ENCODE measurements at places on chromosomes 3 and 15.

DNA sequence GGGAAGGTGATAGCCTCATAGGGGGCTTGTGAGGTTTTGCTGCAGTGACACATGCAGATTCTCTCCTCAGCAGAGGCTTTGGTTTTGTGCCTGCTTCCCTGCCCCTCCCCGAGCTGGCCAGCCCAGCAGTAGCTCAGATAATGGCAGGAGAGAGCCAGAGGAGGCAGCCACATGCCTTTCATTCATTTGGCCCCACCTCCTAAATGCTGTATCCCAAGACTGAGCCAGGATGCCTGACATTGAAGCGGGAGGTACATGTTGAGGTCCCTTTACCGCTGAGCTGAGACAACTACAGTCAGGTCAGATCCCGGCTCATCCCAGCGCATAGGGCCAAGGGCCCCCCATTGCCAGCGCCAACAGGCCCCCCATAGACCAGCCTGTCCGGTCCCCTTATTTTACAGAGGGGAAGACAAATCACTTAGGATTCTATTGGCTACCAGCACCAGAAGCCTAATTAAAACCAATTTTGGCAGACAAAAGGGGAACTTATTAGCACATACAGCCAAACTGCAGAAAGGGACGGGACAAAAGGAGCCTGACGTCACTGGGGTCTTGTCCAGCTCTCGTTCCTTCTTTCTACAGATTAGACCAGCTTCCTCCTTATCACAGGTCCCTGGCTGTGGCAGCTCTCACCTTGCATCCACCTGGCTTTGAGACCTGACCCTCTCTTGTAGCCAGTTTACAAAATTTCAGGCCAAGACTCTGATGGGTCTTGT is 12.1 kb upstream of the POLG start:
- no peak for DNase-seq

GRCh38 chr15:42087926-42088800 is 6.2 kb downstream of the PLA2G4D start:
- no peak for DNase-seq

DNA sequence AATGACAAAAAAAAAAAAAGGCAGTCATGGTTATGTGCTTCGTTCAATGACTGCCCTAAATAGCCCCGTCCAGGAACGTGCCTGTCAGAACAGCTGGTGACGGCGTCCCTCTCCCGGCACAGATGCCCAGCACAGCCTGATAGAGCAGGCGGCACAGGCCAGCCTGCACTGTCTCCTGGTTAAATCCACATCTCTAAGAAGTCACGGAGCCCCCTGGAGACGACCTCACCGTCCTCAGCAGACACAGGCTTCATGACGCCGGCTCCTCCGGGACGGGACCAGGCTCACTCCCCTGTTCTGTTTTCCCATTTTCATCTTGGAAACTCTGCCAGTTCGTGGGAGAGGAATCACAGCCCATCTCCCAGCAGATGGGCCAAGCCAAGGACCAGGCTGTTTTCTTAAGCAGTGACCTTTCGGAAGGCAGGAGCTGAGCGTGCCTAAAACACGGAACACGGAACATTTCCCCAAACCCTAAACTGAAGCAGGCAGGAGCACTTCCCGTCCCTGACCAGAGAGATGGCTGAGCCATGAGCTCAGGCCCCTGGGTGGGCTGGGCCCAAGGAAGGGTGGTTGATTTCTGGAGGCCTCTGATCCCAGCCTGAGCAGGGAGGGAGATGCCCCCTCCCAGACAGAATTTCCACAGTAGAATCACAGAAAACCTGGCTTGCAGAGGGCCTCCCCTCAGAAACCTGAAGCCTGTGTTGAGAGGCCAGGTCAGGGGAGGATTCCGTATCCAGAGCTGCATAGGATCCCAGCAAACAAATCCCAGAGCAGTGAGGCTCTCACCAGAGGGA is 35.9 kb downstream of the ADCY5 start:
- DNase-seq: no peak

GRCh38 chr15:58478035-58478434 is 46.2 kb downstream of the LIPC start:
- no peak for DNase-seq

DNA sequence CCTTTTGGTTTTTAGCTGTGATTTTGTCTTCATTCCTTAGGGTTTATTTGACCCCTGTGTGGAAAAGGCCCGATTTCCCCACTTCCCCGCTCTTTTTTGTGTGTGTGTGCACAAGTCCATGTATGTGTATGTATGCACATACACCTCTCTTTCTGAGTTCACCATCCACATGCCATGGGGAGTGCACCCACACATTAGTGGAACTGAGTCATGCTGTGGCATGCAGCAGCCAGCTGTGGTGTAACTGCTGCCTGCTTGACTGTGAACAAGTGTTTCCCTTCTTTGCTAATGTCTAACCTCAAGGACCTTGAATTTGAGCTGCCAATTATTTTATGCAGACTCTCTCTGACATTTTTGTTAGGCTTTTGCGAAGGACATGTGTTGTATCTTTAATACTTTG is 434.9 kb upstream of the TPM1 start:
- no peak for DNase-seq

DNA sequence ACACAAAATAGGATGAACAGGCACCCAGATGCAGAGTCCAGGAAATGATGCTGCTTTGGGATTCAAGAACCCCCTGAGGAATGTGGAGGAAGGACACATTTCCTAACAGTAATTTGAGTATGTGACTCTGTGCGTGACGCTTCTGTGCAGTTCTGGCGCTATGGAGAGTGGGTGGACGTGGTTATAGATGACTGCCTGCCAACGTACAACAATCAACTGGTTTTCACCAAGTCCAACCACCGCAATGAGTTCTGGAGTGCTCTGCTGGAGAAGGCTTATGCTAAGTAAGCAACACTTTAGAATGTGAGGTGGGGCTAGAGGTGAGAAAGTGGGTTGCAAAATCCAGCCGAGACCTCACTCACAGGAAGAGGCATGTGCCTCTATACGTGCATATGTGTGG is 28.3 kb downstream of the CAPN3 start:
- no peak for DNase-seq

GRCh38 chr3:172659246-172660002 is 51.4 kb downstream of the NCEH1 start:
- no peak for DNase-seq
